ENCODE measurements at places on chromosomes 2 and 18. TPM values are rescaled to one million over a fixed set of nuclear protein-coding genes. Genes with fewer than 3 reads are reported as not detected.

DNA sequence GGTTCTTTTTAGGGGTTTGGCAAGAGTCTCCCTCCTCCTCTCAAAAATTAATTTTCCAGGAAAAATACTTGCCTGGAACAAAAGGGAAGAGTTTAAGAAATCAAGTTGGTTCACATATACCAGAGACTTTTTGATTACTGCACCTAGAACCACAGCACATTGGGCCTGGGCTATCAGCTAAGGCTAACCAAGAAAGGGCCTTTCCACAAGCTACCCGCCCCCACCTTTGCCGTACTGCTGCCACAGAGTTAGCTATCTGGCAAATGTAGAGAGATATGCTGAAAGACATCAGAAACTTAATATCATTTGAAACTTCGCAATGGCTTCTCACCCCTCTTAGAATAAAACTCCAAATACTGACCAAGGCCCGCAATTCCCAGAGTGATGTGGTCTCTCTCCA is 76.9 kb downstream of the AAK1 start:
- H3K36me3 ChIP-seq = no peaks in the 10 kb centered on the region
- no peak for DNase-seq
- H3K27me3 ChIP-seq = no peaks in the 10 kb centered on the region
- peaks cover 28% of the 10 kb centered on the region for H3K4me1 ChIP-seq

- peak; percentile 38 for DNase-seq
- H3K27ac ChIP-seq = no peak overlapping the region
- no peak overlapping the region for H3K4me3 ChIP-seq
- H3K36me3 ChIP-seq = no peaks in the 10 kb centered on the region
Observed at GRCh38 chr2:117536139-117536538, 278.4 kb upstream of the DDX18 start.

- H3K27me3 ChIP-seq = peaks cover 29% of the 10 kb centered on the region
- no peak overlapping the region for H3K4me3 ChIP-seq
- H3K27ac ChIP-seq = no peak overlapping the region
- no peaks in the 10 kb centered on the region for H3K36me3 ChIP-seq
Observed at GRCh38 chr2:208407667-208408066, 1.1 kb downstream of the PTH2R start.

DNA sequence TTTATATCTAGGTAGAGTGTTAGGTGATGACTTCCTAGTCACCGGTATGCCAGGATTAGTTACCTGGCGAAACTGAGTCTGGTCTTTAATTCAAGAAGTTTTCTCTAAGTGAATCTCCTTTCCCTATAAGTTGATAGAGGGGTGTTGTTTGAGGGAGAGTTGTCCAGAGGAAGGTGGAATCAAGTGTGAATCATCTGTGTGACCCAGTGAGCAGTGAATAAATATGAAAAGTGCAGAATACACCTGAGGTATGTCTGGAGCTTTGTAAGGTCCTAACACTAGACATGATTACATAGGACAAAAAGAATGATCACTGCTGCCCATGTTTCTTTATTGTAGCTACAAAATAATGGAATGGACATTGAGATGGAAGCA is 11.2 kb downstream of the POU3F3 start:
- peaks cover 58% of the 10 kb centered on the region for H3K27me3 ChIP-seq
- DNase-seq = no peak
- H3K36me3 ChIP-seq = no peaks in the 10 kb centered on the region
- no peak overlapping the region for H3K27ac ChIP-seq

CDKL4 gene
- total RNA-seq = not detected

DNA sequence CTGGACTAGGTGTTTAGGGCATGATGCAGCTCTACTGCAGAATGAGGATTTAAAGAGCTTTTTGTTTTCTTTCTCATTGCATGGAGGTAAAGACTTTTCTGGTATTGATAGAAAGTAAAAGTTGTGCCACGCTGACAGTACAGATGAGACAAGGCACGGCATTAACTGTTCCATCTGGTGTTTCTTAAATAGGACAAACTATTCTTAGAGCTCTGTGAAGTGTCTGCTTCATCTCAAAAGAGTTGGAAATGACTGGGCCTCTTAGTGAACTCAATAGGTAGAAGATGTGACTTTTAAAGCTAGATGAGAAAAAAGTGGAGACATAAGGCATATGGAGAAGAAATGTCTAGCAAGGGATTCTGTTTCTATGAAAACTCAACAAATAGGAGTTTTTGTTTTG is 321.8 kb downstream of the RPRM start:
- peak; percentile 18 for DNase-seq
- H3K4me1 ChIP-seq = no peaks in the 10 kb centered on the region
- no peak overlapping the region for H3K4me3 ChIP-seq
- H3K27ac ChIP-seq = no peak overlapping the region

- H3K27me3 ChIP-seq = no peaks in the 10 kb centered on the region
- DNase-seq = peak; percentile 72
- H3K36me3 ChIP-seq = no peaks in the 10 kb centered on the region
- no peak overlapping the region for H3K27ac ChIP-seq
Observed at GRCh38 chr2:101597347-101597944, 100.1 kb upstream of the MAP4K4 start.

FMNL2 gene
- total RNA-seq = 54.3 TPM

DNA sequence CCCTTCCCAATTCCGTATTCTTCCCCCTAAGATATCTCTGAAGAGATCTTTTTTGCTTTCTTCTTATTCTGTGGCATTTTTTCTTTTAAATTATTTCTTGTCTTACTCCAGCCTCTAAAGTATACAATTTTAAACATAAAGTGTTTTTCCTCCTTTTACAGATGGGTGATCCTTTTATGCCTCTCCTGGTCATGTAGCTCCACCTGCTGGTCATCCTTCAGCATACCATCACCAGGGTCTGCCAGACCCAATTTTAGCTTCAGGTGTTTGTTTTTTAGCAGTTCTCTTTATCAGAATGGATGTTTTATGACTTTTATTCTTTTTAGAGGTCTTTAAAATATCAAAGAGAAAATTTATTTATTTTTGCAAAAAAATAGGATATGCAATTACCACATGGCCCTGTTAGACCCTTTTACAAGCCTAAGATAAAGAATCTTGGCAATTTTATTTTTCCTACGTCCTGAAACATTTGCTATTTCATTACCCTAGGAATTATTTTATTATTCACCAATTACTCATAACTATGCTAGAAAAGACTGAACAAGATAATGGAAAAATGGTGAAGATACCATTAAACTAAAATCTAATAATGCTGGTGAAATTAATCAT is 55.5 kb downstream of the PIGN start:
- H3K27me3 ChIP-seq = no peaks in the 10 kb centered on the region
- H3K4me1 ChIP-seq = no peaks in the 10 kb centered on the region
- H3K4me3 ChIP-seq = no peak overlapping the region
- peaks cover 12% of the 10 kb centered on the region for H3K36me3 ChIP-seq

DNA sequence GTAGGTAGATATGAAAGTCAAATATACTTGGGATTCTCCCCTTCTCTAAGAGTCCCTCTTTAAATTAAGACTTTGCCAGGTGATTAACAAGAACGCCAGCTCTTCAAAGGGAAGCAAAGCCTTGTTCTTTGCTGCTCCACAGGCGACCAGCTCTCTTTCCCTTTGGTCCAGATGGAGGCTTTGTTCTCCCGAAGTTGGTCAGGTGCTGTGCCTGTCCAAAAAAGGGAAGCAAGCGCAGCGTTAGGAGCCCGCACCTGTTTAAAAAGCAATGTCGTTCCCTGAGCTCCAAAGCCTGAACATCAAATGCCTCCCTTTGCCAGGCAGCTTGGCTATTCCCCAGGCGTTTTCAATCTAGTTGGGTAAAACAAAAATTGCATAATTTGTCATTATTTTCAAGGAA is 1913.1 kb upstream of the PIK3C3 start:
- no peaks in the 10 kb centered on the region for H3K4me1 ChIP-seq
- no peak overlapping the region for H3K27ac ChIP-seq
- no peak overlapping the region for H3K4me3 ChIP-seq
- no peaks in the 10 kb centered on the region for H3K36me3 ChIP-seq
- DNase-seq = no peak
- no peaks in the 10 kb centered on the region for H3K27me3 ChIP-seq

GPD2 gene
- 8.1 TPM for total RNA-seq

- no peak overlapping the region for H3K27ac ChIP-seq
- no peak overlapping the region for H3K4me3 ChIP-seq
- H3K27me3 ChIP-seq = no peaks in the 10 kb centered on the region
- peak; percentile 6 for DNase-seq
Observed at GRCh38 chr2:57947398-57947797, 99.2 kb upstream of the VRK2 start.

NPPC gene
- not detected for total RNA-seq

PTH2R gene
- total RNA-seq = not detected

INHBB gene
- not detected for total RNA-seq

All from stomach (tissue), 19 donors.